Transverse colon (tissue), 4 donors: ENCODE measurements at places on chromosomes 4 and X.

DNA sequence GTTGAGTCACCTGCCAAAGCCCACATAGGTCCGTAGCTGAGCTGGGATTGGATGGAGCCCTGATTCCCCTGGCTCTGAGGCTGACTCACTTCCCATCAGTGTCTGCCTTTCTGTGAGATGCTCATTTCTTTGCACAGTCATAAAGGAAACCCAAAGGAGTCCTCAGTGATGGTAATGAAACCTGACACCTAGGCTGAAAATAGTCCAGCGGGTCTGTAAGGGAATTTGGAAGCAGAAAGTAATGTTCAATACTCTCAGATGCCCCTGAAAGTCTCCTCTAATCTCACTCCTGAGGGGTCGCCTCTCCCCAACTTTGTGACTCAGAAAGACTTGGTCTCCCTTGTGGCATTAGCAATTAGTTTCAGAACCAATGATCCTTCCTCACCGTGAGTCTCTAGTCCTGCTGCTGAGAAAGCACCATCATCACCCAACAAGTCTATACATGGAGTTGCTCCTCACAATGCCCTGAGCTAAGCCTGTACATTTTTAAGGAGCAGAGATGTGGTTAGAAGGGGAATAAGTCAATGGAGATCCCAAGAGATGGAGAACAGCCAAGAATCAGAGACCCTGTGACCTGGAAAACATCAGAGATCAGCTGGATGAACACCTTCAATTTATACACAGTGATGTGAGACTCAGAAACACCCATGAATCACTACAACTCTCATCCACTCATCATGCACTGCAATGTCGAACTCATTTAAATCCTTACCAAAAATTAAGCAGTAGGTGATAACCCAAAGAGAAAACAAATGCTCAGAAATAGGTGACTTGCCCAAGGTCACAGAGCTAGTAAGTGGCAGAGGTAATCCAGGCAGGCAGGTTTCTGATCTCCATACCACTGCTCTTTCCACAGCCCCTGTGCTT, 219.0 kb upstream of the CPEB2 start:
- no peak for DNase-seq

- no peak for DNase-seq
These were observed 143.0 kb upstream of the GNPDA2 start for GRCh38 chr4:44869222-44869882.

GRCh38 chrX:17323397-17323796, 51.6 kb upstream of the NHS start:
- no peak for DNase-seq

- DNase-seq: no peak
These were observed 30.6 kb downstream of the MID2 start for GRCh38 chrX:107856289-107856688.

- no peak for DNase-seq
These were observed 147.2 kb downstream of the RPA4 start for GRCh38 chrX:97030947-97031346.

DNA sequence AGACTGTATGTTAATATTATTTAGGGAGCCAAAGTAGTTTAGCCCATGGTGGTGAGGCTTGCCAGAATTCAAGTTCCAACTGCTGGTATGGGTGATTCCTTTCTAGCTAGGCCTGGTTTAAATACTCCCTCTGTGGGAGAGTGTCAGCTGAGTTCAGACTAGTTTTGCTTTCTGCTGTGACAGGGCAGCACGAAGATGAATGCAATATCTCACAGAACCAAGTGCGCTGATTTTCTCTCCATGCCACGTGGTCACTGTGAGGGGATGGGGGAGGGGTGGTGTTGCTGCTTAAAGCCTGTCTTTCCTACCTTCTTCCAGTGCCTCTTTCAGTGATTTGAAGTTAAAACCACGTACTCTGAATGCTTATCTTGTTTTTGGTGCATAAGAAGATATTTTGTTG, 445.7 kb upstream of the CXorf51B start:
- no peak for DNase-seq

GRCh38 chr4:101019941-101020401, 327.4 kb downstream of the PPP3CA start:
- DNase-seq: no peak

GRCh38 chr4:177194906-177195305, 114.8 kb upstream of the NEIL3 start:
- no peak for DNase-seq

DNA sequence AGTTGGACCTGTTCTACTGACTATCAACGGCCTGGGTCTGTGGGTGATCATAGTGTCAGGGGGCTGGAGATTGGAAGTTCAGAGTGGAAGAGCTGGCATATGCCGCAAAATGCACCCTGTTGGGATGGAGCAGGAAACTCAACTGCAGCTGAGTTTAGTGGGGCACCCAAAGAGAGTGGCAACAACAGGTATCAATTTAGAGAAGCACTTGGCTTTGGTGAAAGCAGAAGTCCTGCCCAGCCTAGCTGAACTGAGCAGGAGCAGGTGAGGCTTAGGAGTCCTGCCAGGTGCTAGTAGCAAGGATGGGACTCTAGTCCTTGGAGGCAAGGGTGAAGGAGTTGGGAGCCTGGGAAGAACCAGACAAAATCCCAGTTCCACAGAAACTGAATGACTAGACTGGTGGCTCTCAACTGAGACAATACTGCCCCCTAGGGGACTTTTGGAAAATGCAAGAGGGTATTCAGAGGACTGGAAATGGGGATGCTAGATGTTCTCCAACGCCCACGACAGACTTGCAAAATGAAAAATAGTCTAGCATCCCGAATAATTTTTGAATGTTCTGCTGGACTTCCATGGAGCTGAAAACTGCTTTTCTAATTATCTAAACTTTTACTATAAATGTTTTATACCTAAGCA, 49.4 kb downstream of the RTL9 start:
- peak; percentile 28 for DNase-seq

GRCh38 chr4:10082459-10083272, 33.9 kb downstream of the WDR1 start:
- peak; percentile 3 for DNase-seq

DNA sequence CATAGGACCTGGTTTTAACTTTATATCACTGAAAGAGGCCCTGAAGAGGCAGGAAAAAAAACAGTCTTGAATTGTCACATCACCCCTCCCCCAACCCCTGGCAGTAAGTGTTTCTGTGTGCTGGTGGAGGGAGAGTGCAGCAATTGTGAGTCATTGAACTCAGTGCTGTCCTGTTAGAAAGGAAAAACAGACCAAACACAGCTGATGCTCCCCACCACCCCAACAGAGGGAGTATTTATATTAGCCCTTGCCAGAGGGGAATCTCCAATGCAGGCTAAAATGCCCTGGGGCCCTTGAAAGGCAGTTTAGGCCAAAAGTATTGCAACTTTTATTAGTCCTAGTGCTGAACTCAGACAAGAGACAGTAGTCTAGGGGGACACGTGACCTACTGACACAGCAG, 197.8 kb upstream of the AGTR2 start:
- no peak for DNase-seq

GRCh38 chr4:37389967-37390580, 145.5 kb downstream of the NWD2 start:
- DNase-seq: peak; percentile 31

GRCh38 chr4:20338841-20339240, 87.1 kb downstream of the SLIT2 start:
- DNase-seq: no peak

DNA sequence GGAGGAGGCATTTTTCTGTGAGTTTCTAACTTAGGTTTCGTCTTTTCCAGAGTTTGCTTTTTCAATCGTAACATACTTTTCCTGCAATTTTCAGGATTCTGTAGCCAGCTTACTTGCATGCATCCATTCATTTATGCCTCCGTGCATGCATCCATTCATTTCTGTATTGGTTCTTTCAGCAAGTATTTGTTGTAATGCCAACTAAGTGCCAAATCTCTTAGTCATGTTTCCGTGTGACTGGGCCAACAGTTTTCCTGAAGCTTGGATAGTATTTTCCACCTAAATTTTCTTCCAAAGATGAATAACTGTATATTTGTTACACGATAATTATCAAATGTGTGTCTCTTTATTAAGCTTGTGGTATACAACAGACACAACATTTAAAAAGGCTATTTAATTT, 41.5 kb downstream of the CBLL2 start:
- no peak for DNase-seq
